ENCODE measurements at places on chromosomes 4 and X. TPM values are rescaled to one million over a fixed set of nuclear protein-coding genes. Genes with fewer than 3 reads are reported as not detected.

The CXCL11 gene
- not detected for total RNA-seq

The FHDC1 gene
- total RNA-seq: 11.6 TPM

The AVPR2 gene
- not detected for total RNA-seq

The PAK3 gene
- 18.4 TPM for total RNA-seq

The RAI2 gene
- 7.2 TPM for total RNA-seq

The CLTRN gene
- 2.5 TPM for total RNA-seq
